Epithelial cell of esophagus (primary cell): ENCODE measurements at places on chromosomes 6 and 20.

DNA sequence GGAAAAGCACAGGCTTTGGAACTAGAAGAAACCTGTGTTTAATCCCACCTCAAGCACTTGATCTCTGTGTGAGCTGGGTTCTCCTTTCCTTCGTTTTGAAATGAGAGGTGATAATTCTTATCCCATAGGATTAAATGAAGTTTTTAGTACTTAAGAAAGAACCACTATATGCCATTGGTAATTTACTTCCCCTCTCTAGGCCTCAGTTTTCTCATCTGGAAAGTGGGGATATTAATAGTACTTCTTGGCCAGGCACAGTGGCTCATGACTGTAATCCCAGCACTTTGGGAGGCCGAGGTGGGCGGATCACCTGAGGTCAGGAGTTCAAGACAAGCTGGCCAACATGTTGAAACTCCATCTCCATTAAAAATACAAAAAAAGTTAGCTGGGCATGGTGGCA, 14.1 kb downstream of the REM1 start:
- DNase-seq, result no peak

GRCh38 chr6:105981002-105981887, 104.9 kb upstream of the PRDM1 start:
- peak; percentile 16 for DNase-seq

DNA sequence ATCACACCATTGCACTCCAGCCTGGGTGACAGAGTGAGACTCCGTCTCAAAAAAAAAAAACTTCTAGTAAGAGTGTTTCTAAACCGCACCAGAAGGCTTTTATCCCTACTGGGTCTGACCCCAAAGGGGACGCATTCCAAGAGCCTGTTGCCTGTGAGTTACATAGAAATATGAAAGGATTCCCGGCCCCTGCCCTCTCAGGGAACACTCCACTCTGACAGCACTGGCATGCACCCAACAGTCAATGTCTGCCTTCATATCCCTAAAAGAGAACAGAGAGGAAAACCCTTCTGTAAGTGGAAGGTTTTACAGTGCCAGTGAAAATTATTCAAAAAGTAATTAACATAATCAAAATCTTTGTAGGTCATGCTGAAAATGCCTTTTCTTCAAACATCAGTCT, 117.1 kb upstream of the PTPRT start:
- DNase-seq, result no peak

DNA sequence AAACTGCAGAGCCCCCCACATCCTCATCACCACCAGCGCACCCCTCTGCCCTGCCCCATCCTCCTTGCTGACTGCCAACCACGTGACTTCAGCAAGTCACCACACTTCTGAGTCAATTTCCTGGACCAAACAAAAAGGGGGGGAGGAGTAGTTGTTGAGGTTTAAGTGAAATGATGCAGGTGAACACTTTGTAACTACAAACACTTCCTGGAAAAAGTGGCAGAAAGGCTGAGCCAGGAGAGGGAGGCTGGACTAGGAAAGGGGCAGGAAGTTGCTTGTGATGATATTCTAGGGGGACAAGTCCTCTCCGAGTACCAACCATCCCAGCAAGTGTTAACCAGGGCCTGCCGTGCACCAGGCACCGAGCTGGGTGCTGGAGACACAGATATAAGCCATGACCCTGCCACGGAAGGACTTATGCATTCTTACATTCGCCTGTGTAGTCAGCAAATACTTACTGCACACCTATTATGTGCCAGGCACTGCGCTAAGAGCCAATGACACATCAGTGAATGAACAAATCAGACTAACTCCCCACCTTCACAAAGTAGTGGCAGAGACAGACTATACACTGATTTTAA, 67.3 kb downstream of the PREX1 start:
- DNase-seq, result peak; percentile 36

GRCh38 chr6:134826889-134827737, 122.8 kb downstream of the ALDH8A1 start:
- DNase-seq, result peak; percentile 74

DNA sequence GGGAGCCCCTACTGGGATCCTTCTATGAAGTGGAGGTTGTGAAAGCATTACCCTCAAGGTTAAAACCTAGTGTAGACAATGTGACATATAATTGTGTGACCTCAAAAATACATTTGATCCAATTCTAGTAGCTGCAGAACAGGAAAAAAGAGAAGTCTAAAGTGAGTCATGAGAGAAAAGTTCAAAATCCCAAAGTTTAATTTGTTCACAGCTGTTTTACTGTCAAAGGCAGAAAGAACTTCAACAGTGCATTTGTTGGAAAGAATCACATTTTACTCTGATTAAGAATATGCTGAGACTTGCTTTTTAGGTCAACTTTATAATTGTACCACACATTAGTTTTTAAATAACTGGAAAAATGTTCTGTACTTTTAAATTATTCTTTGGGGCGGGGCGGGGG, 1027.4 kb upstream of the FLRT3 start:
- no peak for DNase-seq

DNA sequence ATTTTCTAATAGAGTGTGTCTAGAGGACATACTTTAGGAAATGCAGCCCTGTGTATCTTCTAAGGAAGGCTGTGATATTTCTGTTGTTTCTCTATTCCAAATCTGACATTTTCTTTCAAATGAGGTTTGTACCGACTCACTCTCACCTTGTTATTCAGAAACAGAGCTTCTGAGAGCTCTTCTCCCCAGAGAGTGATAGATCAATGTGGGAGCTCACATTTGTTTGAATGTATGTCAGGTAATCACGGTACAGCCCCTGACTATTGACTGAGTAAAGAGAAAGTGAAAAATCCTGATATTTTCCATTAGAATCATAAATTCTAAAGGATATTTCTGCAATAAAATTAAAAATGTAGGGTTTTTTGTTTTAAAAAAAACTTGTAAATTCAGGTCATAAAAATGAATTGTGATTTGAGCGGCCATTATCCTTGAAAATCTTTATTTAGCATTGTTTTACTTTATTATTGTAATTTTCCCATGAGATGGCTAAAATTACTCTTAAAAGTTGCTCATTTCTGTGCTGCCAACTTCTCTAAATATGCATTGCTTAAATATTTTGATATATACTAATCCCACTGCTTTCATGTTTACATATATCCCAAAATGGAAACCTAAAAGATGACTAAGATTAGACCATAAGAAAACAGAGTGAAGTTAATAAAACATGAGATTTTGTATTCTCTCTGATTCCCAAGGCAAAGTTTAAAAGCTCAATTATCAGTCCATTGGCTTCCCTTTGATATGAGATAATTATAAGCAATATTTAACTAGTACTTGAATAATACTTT, 1226.8 kb upstream of the CITED2 start:
- no peak for DNase-seq

- no peak for DNase-seq
Measured at GRCh38 chr20:62289898-62290297, 12.9 kb upstream of the ADRM1 start.

- no peak for DNase-seq
Measured at GRCh38 chr20:63321148-63321831, 28.3 kb downstream of the COL20A1 start.

GRCh38 chr6:154572556-154572955, 62.1 kb upstream of the CNKSR3 start:
- no peak for DNase-seq

GRCh38 chr20:48794816-48795457, 32.9 kb downstream of the PREX1 start:
- DNase-seq, result no peak

- no peak for DNase-seq
Measured at GRCh38 chr6:35786810-35787209, 6.0 kb downstream of the CLPSL1 start.

DNA sequence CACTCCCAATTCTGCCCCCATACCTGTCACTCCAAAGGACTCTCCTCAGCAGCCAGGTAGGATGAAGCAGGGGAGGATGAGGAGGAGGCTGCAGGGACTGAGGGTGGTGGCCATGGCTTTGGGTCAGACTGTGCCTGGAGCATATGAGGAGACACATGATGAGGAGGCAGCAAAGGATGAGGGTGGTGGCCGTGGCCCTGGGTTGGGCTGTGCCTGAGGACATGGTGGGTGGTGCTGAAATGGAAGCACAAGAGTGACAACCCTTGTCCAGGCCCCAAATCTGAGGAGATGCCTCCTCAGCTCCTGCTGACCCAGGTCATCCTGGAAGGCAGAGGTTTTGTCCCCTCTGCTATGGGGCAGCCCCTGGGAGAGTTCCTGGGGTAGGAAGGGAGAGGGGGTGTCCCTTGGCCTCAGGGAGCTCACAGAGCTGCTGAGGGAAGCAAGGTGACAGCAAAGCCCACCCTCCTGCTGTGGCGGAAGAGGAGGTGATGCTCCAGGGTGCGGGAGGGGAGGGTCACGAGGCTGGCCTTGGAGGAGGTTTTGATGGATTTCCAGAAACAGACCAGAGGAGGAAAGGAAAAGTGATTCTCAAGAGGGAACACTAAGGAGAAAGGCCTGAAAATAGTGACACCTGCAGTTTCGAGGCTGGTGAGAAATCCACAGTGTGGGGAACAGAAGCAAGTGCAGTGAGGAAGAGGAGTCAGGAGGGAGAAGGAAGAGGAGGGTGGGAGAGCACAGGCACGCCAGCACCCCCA, 4.6 kb downstream of the RAET1G start:
- no peak for DNase-seq

DNA sequence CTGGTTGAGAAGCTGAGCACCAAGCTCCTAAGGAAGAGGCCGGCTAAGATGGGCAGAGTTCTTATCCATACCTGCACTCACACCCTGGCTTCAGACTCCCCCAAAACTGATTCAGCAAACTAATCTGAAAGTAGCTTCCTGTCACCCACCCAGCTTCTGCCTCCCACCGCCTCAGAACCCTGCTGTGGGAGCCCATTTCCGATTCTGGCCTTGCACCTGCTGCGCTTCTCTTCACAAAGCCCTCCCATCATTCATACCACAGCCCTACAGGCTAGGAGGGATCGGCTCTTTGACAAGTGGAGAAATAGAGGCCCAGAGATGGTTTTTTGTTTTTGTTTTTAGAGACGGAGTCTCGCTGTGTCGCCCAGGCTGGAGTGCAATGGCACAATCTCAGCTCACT, 28.7 kb downstream of the HM13 start:
- no peak for DNase-seq

DNA sequence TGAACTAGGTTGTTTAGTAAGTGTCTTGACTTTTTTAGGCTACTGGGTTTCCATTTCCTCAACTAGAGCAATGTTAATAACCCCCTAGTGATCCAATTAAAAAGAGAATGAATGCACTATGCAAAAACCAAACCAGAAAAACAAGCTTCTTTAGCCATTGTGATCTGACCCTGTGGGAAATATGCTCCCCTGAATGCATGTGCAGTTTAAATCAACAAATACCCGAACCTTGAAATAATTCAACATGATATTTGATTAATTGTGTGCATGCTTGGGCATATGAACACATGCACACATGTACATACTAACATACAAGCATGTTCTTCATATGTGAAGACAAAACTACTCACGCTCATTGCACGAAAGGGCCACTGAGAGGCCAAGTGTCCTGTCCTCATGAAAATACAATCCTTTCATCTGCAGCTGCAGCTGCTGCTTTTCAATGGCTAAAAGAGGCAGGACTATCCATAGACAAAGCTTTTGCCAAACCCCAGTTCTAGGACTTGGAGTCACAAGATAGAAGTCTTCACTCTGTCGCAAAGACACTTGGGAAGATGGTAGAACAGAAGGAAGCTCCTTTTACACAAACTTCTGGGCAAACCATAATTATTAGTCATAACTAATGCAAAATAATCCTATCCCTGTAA, 207.1 kb upstream of the POU3F2 start:
- DNase-seq, result no peak

GRCh38 chr6:39370390-39370789, 47.9 kb upstream of the KCNK16 start:
- DNase-seq, result no peak

DNA sequence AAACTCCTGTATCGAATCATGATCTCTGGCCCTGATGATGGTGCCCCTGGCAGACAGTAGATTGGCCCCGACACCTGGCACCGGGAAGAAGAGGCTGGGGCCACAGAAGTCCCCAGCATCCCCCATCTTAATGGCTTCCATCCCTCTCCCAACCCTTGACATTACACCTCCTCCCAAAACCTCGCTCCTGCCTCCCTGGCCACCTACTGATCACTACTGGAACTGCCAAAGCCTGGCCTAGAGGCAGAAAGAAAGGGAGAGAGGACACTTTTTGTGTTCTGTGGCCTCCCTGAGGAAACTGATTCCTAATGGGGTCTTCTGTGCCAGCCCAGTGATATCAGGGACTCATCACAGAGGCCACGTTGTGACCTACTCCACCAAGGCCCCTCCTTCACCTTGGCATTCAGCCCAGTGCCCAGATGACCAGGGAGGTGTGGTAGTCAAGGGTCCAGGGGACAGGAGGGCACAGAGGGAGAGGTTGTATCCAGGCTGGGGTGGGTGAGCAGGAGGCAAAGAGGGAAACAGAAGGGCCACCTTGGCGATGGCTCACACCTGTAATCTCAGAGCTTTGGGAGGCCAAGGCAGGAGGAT, 6.1 kb downstream of the C20orf173 start:
- peak; percentile 33 for DNase-seq

DNA sequence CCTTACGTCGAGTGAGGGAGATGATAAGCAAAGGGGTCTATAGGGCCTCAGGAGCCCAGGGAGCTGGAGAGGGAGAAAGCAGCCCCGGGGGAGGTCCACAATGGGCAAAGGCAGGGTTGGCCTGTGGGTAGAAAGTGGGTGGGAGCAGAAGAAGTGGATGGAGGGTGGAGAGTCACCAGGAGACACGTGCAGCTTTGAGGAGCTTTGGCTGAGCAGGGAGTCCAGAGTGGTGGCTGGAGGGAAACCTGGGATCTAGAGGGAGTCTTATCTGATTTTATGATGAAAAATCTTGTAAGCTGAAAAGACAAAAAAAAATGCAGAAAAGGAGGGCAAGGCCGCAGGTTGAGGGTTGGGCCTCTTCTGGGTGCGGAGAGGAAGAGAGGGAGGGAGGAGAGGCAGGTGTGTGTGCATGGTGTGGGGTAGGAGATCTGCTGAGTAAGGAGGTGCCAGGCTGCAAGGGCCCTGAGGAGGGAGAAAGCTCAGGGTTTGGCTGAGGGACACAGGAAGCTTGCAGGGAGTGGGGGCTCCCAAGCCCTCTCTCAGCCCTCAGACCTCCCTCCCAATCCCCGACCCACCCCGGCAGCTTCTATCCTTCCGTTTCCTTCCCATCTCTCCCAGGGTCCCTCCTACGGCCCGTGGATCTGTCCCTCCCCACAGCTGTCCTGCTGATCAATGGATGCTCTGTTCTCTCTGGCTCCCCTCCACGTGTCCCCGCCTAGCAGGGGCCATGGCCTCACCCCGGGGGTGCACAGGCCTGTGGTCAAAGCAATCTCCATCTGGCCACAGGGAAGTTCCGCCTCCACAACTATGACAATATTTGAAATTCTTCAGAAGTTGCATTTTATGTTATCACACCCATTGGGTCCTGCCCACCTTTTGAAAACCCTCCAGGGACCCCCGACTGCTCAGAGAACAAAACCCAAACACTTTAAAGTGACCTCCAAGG, 17.1 kb upstream of the BPI start:
- DNase-seq, result no peak

- no peak for DNase-seq
Measured at GRCh38 chr6:126446248-126446647, 106.3 kb downstream of the CENPW start.

- DNase-seq, result peak; percentile 7
Measured at GRCh38 chr6:38346291-38347079, 293.2 kb downstream of the BTBD9 start.
